NCI-H460 (cell line): ENCODE measurements at places on chromosomes 2 and 18.

DNA sequence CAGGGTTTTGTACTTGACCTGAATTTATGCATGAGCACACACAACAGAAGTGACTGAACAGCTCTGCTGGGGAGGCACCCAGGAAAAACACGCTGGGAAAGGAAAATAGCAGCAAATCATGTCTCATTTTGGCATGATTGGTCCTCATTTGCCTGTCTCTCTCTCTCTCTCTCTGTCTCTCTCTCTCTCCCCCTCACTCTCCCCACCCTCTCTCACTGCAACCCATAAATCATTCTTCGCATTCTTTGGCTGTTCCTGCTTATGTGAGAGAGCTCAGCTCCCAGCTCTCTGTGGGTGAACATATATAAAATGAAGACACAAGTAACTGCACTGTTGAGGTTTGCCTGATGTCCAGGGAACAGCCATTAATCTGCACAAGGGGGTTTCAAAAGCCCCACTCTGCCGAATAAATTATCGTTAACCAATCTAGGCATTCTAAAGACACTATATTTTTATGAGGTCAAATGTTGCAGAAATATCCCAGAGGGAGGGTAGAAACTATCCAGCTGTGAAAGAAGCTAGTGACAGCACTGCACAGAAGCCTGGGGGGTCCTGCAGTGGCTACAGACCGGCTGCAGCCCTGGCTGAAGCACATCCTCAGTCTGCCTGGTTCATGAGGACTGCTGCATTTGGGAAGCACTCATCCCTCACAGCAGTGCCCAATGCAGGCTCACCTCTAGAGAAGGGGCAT is 260.3 kb downstream of the AFF3 start:
- no peak for DNase-seq

DNA sequence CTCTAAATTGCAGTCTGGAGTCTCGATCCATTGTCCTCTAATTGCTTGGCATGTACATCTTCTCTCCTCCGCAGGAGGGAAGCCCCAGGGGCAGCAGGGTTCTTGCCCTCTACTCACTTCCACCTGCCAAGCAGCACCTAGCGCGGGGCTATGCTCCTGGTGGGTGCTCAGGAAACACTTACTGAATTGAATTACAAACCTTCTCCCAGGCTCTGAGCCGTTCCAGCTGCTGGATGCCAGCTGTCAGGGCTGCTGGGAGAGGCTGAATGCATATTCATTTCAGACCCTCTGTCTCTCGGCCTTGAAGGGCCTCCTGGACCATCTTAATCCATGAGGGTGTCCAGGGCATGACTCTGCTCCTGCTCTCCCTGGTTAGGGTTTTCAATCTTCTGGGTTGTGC is 94.0 kb downstream of the CELF4 start:
- DNase-seq, result no peak

GRCh38 chr2:86035376-86035882 is 70.3 kb downstream of the POLR1A start:
- no peak for DNase-seq

- DNase-seq, result no peak
Measured at GRCh38 chr2:172993139-172993538, 82.5 kb upstream of the MAP3K20 start.

- no peak for DNase-seq
Measured at GRCh38 chr2:201520201-201520600, 68.7 kb downstream of the STRADB start.

- no peak for DNase-seq
Measured at GRCh38 chr2:206657087-206657486, 14.8 kb downstream of the FAM237A start.

DNA sequence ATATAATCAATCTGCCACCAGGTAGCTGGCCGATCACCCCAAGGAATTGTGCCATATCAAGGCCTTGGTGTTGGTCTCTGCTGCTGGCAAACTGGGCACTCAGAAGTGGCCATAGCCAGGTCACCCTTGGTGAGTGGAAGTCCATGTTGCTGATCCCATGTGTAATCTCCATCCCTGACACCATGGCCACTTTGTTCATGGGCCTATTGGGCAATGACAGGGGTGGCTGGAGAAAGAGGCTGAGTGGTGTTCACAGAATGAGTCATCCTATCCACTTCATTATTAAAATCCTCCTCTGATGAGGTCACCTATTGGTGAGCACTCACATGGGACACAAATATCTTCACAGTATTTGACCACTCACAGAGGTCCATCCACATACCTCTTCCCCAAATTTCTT is 26.7 kb upstream of the CD226 start:
- no peak for DNase-seq

DNA sequence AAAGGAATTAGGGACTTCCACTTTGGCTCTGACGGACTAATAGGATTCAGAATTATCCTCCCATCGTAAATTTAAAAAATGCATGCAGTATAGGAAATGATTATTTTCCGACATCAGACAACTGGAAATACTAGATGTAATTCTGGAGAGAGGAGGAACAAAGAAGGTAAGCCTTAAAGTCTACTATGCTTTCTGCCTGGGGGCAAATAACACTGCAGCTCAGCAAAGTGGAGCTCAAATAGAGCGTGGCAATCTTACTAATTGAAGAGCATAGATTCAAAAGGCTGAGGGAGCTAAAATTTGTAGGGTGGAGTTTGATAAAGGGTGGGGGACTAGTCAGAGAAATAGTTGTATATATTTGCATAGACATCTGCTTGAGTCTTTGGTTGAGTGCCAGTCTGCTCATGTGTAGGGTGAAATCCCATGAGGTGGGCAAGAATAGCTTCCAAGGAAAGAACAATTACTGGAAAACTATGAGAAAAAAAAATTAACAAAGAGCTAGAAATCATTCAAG is 23.8 kb downstream of the COPS8 start:
- DNase-seq, result no peak

DNA sequence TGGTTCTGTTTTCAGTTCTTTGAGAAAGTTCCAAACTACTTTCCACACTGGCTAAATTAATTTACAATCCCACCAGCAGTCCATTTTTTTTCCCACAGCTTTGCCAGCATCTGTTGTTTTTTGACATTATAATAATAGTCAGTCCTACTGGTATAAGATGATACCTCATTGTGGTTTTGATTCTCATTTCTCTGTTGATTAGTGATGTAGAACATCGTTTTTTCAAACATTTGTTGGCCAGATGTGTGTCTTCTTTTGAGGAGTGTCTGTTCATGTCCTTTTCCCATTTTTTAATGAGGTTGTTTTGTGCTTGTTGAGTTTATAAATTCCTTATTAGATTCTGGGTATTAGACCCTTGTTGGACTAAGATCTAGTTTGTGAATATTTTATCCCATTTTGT is 376.8 kb upstream of the NT5C1B start:
- DNase-seq, result no peak

DNA sequence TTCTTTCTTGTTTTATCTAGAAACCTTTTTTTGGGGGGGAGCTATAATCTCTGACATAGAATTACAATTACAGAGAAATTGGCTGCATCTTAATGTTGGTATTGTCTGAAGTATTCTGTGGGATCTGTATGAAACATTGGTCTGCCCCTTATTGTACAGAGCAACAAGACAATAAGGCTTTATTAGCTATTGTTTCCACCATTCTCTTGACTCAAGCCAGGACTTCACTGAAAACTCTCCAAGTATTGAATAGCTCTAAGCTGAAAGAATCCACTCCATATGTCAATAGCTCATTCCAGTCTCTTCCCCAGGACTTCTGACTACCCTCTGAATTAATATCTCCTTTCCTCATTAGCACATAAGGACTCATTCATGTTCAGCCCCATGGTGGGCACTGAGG is 77.8 kb downstream of the RHBDD1 start:
- DNase-seq, result no peak

- no peak for DNase-seq
Measured at GRCh38 chr18:62287781-62288664, 37.1 kb upstream of the TNFRSF11A start.

DNA sequence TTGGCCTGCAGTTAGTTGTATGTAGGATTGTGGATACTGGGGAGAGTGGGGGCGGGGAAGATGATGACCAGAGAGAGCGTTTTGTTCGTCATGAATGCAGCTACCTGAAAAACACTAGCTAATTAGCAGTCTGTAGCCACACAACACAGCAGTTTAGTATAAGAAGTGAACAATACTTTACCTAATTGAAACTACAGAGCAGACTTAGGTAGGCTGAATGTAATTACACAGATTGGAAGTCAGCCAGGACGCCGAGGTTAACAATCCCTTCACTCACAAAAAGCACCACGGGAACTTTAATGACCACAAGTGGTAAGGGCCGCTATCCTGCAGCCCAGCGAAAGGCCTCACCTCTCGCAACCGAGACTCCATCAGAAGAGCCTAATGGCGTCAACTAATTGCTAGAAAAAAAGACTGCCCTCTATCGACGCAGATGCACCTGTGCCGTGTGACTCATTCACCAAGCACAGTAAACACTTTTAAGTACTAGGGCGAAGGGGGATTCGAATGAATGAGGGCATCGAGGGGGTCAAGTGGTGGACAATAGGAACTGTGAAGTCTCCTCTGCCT is 591.0 kb downstream of the ARHGAP15 start:
- no peak for DNase-seq

GRCh38 chr2:229044581-229044980 is 226.5 kb downstream of the PID1 start:
- DNase-seq, result no peak

- no peak for DNase-seq
Measured at GRCh38 chr18:65269375-65269774, 481.4 kb upstream of the CDH7 start.

DNA sequence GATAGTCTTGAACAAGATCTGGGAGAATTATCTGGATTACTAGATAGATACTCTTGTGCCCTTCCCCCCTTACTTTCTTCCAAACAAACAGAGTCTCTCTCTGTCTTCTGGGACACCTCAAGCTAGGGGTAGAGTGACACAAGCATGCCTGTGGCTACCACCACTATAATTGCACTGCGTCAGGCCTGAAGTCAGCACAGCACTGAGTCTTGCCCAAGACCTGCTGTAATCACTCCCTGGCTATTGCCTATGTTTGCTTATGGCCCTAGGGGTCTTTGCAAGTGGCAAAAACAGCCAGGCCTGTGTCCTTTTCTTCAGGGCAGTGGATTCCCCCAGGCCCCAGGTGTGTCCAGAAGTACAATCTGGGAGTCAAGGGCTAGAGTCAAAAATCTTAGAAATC is 106.6 kb downstream of the SLC5A7 start:
- no peak for DNase-seq

GRCh38 chr18:49553003-49553402 is 8.9 kb upstream of the LIPG start:
- DNase-seq, result no peak

GRCh38 chr2:26284132-26284531 is 39.4 kb downstream of the HADHB start:
- no peak for DNase-seq

GRCh38 chr18:52140986-52141385 is 199.0 kb upstream of the DCC start:
- no peak for DNase-seq

DNA sequence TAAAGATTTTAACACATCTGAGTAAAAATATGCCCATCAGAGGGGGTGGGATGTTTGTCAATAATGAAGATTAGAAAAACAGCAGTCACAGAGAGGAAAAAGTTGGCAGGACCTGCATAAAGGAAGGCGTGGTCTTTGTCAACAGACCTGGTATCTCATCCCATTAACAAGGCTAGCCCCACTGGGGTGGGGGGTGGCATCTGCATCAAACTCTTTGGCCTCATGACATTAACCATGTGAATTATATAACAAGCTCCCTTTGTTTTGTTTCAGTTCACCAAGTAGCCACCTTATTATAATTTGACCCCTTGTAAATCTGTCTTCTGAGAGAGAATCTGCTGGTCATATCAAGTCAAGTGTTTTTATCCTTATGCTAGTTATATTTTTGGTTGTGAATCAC is 28.8 kb downstream of the NEMP2 start:
- DNase-seq, result no peak

- DNase-seq, result no peak
Measured at GRCh38 chr2:118006326-118006725, 7.5 kb downstream of the CCDC93 start.

DNA sequence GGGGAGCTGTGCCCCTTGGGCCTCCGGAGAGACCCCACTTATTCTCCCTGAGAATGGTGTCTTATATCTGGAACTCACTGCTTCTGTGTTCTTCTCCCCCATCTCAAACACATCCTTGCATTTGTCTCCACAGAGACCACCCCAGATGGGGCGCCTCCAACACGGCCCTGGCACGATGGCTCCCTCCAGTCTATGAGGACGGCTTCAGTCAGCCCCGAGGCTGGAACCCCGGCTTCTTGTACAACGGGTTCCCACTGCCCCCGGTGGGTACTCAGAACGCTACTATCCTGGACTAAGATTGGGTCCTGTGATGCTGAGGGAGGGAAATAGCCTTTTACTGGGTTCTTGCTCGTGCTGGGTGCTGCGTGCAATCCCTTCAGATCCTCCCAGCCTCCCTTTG is 40.3 kb downstream of the TPO start:
- no peak for DNase-seq

DNA sequence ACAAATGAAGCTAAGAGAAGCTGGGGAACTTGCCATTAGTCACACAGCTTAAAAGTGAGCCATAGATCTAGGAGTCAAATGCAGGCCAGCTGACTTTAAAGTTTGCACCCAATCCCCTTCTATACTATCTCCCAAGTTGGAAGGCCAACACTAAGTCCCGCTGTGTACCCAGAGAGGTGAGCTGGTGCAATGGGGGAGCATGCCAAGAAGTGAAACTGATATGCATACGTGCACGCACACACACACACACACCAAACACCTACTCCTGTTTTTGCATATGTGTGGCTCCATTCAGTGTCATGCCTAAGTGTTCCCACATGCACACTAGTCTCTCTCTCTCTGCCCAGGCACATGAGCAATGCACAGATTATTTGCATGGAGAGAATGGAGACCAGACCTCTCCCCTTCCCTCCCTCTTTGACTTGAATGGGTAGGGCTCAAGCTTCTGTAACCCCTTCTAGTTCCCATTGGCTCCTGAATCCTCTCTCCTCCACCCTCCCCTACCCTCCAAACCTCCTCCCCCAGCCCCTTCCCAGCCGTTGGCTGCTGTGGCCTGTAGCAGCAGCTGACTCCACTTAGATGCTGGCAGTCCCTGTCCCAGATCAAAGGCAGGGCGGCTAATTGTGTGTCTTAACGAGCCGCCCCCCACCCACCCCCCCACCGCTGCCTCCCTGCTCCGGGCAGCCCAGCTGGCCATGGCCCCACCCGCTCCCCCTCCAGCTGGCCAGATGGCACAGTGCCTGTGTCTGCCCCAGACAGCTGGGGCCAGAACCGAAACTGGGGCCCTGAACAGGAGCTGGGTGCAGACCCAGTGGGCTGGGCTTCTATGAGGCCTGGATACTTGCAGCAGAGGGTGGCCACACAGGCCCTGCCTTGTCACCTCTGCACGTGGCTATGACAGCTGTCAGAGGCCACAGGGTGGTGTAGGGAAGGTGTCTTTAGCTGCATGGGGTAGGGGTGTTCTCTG is 5.6 kb downstream of the WNT10A start:
- no peak for DNase-seq
